ENCODE measurements at places on chromosomes 5 and 9. TPM values are rescaled to one million over a fixed set of nuclear protein-coding genes. Genes with fewer than 3 reads are reported as not detected.

Gene PRRX2
- polyA plus RNA-seq, result 0.83 TPM

Gene IFNA2
- polyA plus RNA-seq, result not detected

Gene INSL6
- polyA plus RNA-seq, result not detected

Gene F2RL1
- 0.80 TPM for polyA plus RNA-seq

Gene BAAT
- 0.03 TPM for polyA plus RNA-seq

Gene EIF4E1B
- not detected for polyA plus RNA-seq

Gene NACC2
- polyA plus RNA-seq, result 17.9 TPM

Gene S1PR3
- polyA plus RNA-seq, result 13.9 TPM

Gene BARHL1
- polyA plus RNA-seq, result not detected

Gene NPDC1
- polyA plus RNA-seq, result 71.7 TPM

Gene TLN1
- polyA plus RNA-seq, result 152 TPM

Measured in heart left ventricle (tissue), 16 donors.